ENCODE measurements at places on chromosomes 5 and 9.

GRCh38 chr9:135926402-135927194 is 19.3 kb upstream of the CAMSAP1 start:
- no peak for DNase-seq

GRCh38 chr5:181045316-181045715 is 5.2 kb downstream of the BTNL9 start:
- no peak for DNase-seq

DNA sequence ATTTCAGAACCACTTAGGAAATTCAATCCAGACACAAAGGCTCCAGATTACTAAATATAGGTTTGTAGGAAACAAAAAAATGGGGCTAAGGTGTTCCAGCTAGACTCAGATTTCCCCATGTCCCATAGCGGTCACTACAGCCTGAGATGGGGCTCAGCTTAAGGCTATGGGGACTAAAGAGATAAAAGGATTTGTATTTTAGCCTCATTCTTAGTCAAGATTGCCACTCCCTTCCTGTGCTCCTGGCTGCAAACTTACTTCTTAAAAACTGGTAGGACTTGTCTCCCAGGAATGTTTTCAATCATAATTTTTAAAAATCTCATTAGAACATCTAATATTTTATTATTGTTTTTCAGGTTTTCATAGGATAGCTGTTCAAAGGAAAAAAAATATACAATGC is 253.8 kb upstream of the DAB2 start:
- DNase-seq, result no peak

- no peak for DNase-seq
Observed at GRCh38 chr9:16727452-16728136, 142.9 kb downstream of the BNC2 start.

GRCh38 chr5:31214229-31214628 is 20.7 kb downstream of the CDH6 start:
- no peak for DNase-seq

DNA sequence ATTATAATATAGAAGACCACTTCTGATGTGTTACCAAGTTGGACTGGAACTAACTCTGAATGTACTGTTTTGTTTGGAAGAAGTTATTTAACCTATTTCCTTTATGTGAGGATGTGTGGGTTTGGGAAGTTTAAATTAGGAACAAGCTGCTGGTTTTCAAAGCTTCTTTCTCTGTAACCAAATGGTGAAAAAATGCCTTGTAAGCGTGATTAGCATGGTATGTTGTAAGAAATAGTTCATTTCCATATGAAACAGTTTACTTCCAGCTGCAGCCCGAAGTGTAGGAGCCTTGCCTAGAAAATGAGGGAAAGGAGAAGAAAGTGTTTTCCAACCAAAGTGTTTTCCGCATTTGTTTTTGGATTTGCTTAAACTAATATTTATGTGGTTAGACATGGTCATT is 36.0 kb downstream of the TTC1 start:
- DNase-seq, result no peak

DNA sequence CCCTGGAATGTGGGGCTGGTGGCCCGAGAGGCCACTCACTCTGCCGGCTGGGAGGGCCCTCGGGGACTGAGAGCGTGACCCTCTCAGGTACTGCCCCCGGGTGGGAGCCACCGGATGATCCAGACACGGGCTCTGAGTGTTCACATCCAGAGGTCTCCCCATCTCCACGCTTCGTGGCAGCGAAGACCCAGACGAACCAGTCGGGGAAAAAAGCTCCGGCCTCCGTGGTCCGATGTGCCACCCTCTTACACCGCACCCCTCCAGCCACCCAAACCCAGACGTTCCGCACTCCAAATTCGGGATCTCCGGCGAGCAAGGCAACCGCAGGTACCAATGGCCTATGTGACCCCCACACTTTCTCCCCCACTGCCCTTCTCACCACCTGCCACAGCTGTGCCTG is 49.5 kb downstream of the AMBP start:
- no peak for DNase-seq

Data from NCI-H2029 treated with DMSO at 0.1 percent for 48 hours (cell line).